NCI-H1694 (cell line): ENCODE measurements at places on chromosomes 1 and 21.

- no peak for DNase-seq
Measured at GRCh38 chr1:206100226-206100815, 16.9 kb downstream of the AVPR1B start.

GRCh38 chr1:120176092-120176855 lies at the start of gene SEC22B:
TSS of gene SEC22B (minus strand) at chr1:120176520. CDS start at chr1:120176381, 139 bp downstream.
- DNase-seq: peak; percentile 94

- DNase-seq: no peak
Measured at GRCh38 chr1:85494074-85494903, 29.3 kb upstream of the DDAH1 start.

DNA sequence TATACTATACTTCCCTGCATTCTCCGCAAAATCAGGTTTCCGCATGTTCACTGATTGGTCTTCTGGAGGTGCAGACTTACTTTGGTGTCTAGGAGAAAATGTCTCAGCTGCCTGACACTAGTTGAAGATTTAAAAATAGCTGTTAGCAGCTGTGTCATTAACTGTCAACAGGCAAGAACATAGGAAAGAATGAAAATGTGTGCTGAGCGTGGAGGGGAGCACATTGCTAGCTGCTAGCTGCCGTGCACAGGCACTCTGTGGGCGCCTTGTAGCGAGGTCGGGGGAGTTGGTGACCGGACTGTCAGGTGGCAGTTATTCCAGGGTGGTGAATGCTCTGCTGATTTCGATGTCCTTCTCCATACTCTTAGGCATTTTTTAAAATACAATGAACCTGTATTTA lies 5.2 kb downstream of the FAAH start:
- DNase-seq: no peak

DNA sequence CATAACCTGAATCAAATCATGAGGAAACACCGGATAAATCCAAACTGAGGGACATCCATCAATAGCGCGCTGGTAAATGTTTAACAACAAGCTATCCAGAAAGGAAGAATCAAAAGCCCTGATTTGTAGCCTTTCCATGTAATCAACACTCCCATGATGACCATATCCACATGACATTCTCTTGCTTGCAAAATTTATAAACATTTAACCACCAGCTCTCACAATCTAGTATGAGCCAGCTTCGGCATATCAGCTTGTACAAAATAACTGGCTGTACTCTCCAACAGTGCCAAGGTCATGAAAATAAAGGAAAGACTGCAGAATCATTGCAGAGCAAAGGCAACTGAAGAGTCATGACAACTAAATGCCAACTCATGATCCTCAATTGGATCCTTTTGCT lies 15.7 kb downstream of the HSD11B1 start:
- no peak for DNase-seq

- DNase-seq: no peak
Measured at GRCh38 chr1:181548497-181548896, 65.2 kb downstream of the CACNA1E start.

DNA sequence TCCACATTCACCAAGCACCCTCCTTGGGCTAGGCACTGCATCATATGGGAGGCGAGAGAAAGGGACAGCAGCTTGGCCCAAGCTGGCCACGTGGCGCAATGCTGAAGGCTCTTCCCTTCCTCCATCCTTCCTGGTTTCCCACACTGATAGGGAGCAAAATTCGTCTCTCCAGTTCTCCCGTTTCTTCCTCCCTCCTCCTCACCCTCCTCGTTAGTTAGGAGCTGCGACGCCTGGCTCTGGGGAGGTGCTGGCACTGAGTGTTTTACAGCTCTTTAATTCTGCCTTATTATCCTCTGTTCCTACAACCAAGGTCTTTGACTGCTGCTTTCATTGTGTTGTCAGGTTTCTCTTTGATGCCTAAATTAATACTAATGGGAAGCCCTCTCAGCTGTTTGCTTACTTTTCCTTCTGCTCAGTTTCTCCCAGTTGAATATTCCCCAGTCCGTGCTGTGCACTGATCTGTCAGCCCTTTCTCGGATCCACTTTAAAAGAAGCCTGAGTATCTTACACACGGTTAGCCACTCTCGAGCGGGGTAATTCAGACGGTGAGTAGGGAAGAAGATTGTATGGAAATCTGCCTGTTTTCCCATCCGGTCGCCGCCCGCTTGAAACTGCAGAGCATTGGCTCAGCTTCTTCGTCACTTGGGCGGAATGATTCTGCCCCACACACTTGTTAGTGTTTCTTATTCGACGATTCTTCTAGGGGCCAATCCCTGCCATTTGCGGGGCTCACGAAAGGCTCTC lies 56.2 kb upstream of the SMYD2 start:
- DNase-seq: no peak

DNA sequence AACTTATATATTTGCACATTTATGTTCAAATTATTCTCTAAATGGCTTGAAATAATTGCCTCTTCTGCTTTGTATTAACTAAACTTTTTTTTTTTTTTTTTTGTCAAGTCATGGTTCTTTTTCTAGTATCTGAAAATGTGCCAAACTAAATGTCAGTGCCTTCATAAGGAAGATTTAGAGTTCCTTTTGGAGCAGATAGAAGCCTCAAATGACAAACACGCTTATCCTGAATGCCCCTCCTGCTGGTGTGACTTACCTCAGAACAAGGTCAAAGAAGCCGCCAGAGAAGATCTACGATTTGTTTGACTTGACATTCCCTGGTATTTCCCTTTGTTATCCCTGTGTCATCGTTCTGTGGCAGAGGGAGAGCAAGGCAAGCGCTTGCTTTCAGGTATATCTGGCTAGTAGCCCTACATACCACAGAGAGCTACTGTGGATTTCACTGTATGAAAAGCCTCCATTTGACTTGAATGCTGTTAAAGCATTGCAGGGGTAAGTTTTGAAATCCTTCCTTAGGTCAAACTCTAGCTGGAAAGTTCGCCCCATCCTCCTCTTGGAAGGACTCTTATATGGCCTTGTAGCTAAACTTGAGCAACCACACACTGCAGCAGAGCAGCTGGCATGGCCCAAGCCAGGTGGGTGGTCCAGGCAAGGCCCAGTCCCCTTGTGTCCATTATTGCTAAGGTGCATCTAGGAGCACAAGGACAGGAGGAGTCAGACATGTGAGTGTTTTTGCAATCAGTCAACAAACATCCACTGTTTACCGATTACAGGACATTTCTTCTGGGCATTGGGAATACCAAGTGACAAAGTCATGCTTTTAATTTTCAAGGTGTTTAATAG lies 285.4 kb upstream of the USP25 start:
- DNase-seq: no peak

DNA sequence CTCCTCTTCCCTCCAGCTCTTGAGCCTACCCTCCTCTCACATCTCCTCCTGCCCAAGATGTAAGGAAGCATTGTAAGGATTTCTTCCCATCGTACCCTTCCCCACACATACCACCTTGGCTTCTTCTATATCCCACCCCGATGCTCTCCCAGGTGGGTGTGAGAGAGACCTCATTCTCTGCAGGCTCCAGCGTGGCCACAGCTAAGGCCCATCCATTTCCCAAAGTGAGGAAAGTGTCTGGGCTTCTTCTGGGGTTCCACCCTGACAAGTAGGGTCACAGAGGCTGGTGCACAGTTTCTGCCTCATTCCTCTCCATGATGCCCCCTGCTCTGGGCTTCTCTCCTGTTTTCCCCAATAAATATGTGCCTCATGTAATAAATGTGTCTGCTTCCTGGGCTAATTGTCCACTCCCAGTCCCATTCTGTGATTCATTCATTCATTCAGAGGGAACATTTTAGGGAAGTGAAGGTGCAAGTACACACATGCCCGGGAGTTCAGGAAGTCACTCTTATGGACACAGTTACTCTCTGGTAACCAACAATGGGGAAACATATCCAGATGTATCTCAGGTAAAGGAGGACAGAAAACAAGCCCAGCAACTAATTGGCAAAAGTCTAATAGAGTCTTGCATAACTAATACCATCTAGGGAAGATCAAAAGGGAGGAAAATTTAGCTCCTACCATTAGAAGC lies 1.9 kb downstream of the SPRR4 start:
- no peak for DNase-seq

DNA sequence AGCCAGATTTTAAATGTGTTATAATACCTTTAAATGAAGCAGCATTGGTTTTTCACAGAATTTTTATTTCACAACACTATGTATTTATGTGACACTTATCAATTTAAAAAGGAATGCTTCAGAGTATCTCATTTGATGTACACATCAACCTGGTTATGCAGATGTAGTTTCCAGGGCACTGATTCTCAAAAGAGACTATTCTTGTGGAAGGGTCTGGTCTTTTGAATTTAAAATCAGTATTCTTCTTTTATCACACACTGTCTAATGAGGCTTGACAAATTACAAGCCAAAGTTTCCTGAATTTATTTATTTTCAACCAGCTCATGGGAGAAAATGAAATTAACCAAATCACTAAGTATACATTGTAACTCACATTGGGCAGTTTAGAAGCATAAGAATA lies 87.4 kb downstream of the NTPCR start:
- DNase-seq: no peak

DNA sequence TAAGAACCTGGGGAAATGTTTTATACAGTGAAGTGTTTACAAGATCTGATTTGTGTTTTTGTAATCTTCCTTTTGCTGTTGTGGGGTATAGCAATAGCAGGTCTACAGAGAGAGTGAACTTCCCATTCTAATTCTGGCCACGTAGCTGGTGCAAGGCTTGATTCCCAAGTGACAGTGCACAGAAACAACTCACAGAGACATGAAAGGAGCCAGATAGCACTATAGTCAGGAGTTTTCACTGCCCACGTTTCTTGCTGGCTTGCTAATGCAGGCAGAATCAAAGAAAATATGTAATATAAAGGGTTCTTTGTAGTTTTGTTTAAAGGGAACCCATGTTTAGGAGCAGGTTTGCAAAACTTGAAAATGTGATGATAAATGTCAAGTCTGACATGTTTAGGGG lies 170.9 kb upstream of the IVNS1ABP start:
- DNase-seq: no peak

GRCh38 chr1:60444680-60445079 lies 371.1 kb upstream of the C1orf87 start:
- DNase-seq: no peak

- no peak for DNase-seq
Measured at GRCh38 chr1:15851210-15852035, 3.9 kb downstream of the SPEN start.

- DNase-seq: no peak
Measured at GRCh38 chr1:228917342-228917741, 182.1 kb downstream of the RHOU start.

- DNase-seq: no peak
Measured at GRCh38 chr1:222522105-222522915, 25.6 kb downstream of the HHIPL2 start.

GRCh38 chr1:77538956-77539518 lies 143.4 kb downstream of the ZZZ3 start:
- peak; percentile 46 for DNase-seq
